Right cardiac atrium (tissue), 5 donors: ENCODE measurements at places on chromosomes 4 and X.

GRCh38 chr4:69536980-69537379 is 41.3 kb upstream of the UGT2B4 start:
- DNase-seq: no peak

GRCh38 chr4:15912236-15912635 is 26.3 kb downstream of the FGFBP1 start:
- DNase-seq: no peak

DNA sequence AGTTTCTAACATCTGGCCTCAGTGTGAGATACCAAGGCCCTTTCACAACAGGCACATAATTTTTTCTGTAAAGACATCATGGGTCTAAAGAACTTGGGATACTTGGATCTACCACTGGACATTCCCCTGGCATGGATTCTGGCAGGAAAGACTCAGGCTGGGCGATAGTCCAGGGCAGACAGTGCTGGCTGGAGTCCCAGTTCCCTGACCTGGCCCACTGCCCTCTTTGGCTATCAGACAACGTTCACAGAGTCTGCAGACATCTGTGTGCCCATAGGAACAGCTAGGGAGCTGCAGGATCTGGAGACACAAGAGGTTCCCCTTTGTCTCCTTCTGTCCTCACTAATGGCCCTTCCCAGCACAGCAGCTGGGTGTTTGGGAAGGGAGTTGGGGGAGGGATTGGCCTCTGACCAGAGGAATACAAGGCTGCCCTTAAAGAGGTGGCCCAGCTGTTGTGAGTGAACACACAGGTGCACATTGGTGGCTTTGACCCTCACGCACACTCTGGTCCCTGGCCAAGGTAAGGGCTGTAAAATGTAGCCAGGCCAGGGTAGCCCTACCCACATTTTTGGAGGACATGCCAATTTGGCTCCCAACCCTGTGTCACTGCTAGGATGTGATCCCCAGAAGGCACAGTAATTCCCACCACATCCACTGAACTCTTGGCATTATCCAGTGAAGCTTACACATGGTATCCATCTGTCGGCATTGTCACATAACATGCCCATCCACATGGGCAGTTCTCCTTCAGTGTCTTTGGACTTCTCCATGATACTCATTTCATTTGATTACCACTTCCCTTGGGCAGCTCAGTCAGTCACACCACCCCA is 72.3 kb downstream of the SOX3 start:
- DNase-seq: peak; percentile 66

DNA sequence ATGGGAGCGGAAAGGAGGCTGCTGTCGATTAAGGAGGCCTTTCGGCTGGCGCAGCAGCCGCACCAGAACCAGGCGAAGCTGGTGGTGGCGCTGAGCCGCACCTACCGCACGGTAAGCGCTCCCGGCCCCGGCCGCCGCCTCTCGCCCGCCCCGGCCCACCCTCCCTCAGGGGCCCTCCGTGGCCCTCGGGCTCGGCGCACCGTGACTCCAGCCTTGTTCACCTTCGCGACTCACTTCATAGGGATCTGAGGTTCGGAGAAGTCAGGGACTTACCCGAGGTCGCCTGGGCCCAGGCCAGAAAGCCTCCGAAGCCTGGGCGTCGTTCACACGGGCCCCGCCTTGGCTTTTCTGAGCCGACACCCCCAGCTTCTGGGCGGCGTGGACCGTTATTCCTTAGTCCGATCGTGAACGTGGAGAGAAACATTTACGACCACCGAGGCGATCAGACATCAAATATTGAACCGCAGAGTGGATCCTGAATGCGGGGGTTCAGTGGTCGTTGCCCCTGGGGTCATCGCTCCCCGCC is 362 bp downstream of the NCAPG start:
- DNase-seq: no peak

DNA sequence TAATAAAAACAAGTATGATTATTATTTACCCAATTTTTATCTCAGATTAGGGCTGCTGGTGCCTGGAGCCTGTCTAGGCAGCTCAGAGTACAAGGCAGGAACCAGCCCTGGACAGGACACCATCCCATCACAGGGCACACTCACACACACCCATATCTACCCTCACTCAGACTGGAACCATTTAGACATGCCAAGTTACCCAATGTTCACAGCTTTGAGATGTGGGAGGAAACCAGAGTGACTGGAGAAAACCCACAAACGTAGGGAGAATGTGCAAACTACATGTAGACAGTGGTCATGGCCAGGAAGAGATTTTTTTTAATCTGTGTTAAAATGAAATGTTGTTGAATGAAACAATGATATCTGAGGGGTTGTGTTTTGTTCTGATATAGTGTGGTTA is 35.7 kb upstream of the ADGRA3 start:
- DNase-seq: no peak

DNA sequence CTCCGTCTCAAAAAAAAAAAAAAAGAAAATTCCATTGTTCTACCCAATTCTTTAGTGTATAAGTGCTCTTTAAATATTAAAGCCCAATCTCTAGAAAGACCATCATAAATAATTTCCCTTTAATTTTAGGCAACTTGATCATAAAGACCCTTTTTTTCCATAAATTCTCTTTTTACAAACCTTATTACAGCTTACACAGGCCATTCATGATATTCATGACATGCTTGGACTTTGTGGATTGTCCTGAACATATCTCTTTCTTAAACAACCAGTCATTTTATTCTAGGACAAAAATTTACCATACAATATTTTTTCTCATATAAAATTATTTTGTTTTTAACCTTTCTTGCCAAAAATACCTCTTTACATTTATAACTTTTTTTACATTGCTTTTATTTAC is 30.5 kb downstream of the TLR8 start:
- no peak for DNase-seq

GRCh38 chrX:68511255-68511654 is 12.4 kb downstream of the YIPF6 start:
- no peak for DNase-seq

DNA sequence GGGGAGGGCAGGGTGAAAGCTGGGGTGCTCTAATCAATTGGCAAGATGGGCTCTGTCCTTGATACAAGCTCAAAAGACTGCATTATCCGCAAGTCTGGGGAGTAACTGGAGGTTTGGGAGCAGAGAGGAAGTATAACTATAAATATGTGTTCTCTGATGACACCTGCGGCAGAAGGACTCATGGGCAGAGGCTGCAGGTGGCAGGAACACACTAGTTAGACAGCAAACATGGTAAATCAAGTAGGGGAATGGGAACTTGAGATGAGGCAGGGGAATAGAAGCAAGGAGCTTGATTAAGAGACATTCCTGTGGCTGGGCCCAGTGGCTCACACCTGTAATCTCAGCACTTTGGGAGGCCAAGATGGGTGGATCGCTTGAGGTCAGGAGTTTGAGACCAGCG is 30.3 kb downstream of the SH3KBP1 start:
- no peak for DNase-seq

GRCh38 chr4:132276185-132276584 is 872.9 kb upstream of the PCDH10 start:
- DNase-seq: no peak

- DNase-seq: no peak
Observed at GRCh38 chr4:88738180-88738579, 40.6 kb upstream of the NAP1L5 start.

- no peak for DNase-seq
Observed at GRCh38 chrX:136158685-136159084, 11.4 kb downstream of the FHL1 start.

DNA sequence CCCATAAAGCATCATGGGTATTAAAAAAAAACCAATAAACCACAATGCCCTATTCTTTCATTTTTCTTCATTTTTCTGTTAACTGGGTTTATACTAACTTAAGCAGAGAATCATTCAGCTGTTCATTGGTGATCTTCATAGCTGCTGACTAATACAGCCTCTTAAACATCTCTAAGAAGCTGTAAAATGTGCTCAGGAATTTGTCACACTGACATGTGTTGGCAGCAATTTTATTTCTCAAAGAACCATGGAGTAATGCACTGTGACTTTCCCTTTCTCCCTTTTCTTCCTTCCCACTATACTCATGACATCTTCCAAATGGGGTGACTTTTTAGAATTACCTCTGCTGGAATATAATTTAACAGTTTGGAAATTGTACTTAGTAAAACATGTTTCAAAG is 315.4 kb downstream of the ANTXR2 start:
- DNase-seq: no peak

DNA sequence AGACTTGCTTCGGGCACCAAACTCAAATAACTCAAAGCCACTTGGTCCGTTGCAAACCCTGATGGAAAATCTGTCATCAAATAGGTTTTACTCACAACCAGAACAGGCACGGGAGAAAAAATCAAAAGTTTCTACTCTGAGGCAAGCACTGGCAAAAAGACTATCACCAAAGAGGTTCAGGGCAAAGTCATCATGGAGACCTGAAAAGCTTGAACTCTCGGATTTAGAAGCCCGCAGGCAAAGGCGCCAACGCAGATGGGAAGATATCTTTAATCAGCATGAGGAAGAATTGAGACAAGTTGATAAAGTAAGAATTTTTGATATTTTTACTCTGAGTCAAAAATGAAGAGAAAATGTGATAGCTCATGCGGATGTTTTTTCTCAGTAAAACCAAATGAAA is 87.2 kb downstream of the NRK start:
- DNase-seq: no peak

GRCh38 chr4:125280892-125281403 is 33.8 kb upstream of the FAT4 start:
- DNase-seq: no peak

GRCh38 chrX:100768679-100769338 is 36.9 kb upstream of the SYTL4 start:
- peak; percentile 84 for DNase-seq

- DNase-seq: no peak
Observed at GRCh38 chr4:142690406-142691163, 155.5 kb downstream of the INPP4B start.

DNA sequence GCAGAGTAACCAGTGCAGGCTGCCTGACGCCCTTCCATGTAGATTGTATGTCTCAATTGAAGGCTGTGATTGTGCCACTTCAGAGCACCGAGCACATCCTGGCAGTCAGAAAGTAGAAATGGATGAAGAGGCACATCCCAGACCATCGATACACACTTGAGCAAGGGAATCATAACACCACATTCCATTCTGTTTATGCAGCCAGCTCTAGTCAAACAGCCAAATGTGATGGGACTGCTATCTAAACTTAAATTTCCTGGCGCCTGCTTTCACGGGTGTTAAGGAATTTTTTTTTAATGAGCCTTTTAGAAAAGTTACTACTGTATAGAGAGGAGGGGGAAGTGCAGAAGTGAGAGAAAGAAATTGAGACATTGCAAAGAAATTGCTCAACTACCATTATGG is 84.4 kb downstream of the PPARGC1A start:
- no peak for DNase-seq
